Activated CD4-positive, alpha-beta memory T cell treated with anti-CD3 and anti-CD28 coated beads, Interleukin-2, amount 10 ng/mL, durations not matched to agents 7 days and 5 days (primary cell): ENCODE measurements at places on chromosomes 13 and 19.

DNA sequence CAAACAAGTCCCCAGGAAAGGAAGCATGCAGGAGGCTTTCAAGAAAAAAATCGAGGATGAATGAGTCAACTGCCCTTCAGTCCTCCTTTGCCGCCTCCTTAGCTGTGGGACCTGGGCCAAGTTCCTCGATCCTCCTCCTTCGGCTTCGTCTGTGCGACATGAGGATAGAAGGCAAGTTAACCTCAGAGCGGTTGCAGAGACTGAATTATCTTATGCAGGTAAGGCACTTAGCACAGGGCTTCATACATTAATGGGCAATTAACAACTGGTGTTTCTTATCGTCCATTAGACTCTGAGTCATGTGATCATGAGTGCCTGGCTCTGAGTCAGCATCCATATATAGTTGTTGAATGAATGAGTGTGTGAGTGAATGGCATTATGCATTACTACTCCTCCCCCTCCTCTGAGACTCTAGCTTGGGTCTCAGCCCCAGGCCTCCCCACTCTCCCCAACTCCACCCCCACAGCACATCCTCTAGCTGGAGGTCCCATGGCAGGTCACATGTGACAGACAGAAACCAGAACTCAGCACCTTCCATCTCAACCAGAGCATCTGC lies 1.6 kb upstream of the TTC9B start:
- no peak for DNase-seq

DNA sequence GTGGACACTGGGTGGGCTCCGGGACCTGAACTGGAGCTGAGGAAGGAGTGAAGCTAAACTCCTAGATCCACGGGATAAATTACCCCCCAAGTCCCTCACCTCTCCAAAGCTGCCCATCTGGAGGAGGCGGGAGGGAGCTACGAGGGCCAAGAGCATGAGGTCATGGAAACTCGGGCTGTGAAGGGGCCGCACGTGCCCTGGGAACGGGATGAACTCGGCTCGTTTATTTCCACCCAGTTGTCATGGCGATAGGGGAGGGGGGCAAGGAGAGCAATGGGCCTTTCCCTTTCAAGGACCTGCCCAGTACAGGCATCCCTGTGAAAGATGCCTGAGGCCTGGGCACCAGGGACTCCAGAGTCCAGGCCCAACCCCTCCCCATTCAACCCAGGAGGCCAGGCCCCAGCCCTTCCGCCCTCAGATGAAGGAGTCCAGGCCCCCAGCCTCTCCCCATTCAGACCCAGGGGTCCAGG lies 3.8 kb downstream of the PPP1R12C start:
- no peak for DNase-seq

DNA sequence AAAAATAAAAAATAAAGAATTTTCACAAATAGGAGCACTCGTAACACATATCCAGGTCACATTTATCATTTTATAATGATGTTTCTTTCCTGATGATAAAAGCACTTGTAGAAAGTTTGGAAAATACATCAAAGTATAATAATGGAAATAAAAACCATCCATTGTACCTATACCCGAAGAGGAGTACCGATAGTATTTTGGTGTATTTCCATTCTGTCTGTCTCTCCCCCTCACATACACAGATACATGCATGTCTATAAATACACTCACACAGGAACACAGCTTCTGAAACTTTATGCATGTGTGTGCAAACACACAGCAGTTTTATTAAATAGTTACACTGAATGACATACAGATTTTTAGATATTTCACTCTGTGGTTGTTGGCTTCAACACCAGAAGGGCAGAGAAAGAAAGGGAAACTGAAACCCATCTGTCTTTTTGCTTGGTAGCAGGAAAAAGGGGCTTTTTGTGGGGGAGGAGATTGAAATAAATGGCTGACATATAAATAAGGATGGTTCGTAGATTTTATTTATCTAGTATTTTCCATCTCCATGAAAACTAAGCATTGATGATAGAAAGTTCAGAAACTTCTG lies 114.8 kb downstream of the LRCH1 start:
- DNase-seq: no peak

GRCh38 chr13:41327994-41328790 lies 17.1 kb downstream of the NAA16 start:
- DNase-seq: no peak

- DNase-seq: no peak
Observed at GRCh38 chr13:90547272-90547790, 800.2 kb upstream of the MIR17HG start.
